ENCODE measurements at places on chromosomes 6 and 20.

DNA sequence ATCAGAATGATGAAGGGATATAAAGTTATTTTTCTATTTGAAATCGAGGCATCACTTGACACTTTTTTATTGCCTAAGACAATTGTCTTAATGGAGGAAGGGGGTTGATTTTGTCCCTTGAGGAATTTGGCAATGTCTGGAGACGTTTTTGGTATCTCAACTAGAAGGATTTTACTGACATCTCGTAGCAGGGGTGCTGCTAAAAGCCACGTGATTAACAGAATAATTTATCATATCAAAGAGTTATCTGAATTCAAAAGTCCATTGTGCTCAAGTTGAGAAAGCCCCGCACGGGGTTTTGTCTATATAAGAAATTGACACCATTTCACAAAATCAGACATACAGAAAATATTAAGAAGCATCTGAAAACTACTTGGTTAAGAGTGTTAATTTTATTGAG lies 1.5 kb upstream of the TAAR6 start:
- no peak for DNase-seq

GRCh38 chr20:25535762-25536161 lies 49.6 kb downstream of the NINL start:
- DNase-seq: no peak

- no peak for DNase-seq
Measured at GRCh38 chr6:43871933-43872332, 101.9 kb downstream of the VEGFA start.

DNA sequence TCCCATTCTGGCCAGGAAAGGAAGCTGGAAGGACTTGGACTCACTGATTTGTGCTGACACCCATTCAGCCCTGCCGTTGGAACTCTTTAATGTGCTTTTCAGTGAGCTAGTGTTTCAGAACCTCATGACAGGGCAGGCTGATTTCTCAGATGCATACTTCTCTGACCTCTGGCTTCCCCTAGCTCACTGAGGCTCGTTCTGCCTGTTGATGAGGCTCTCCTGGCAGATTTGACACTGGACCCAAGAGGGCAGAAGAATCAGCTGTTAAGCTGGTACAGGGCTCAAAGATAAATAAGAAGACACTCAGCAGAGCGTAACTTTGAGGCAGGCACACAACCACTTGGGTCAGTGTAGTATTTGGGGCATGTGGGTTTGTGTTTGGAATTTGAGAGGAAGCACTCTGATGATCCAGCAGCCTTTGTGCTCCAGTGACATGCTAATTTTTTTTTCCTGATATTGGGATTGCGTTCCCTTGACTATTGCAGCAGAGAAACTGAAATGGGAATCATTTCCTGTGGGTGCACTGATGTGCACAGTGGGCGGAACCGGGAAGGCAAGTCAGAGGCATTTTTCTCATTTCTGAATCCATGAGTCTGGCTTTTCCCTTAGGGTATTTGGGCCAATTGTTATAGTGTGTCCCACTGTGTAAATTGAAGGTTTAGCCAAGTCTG lies 80.2 kb downstream of the CARMIL1 start:
- no peak for DNase-seq

DNA sequence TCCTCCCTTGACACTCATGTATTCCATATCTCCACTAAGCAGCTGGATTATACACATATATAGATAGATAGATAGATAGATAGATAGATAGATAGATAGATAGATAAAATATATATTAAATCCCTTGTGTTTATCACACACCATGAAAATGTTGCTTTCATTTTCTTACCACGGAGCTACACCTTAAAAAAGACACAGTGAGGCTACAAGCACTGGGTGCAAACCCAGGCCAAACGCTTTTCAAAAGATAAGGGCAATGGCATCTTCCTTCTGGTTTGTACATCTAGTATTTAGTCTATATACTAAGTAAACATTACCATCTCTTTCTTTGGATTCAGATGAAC lies 377.1 kb downstream of the ESR1 start:
- no peak for DNase-seq

- DNase-seq: no peak
Measured at GRCh38 chr20:49561806-49562205, 6.1 kb downstream of the PTGIS start.

- DNase-seq: no peak
Measured at GRCh38 chr6:157766901-157767774, 55.9 kb upstream of the SNX9 start.

GRCh38 chr6:4828187-4828698 lies 52.0 kb downstream of the CDYL start:
- no peak for DNase-seq

DNA sequence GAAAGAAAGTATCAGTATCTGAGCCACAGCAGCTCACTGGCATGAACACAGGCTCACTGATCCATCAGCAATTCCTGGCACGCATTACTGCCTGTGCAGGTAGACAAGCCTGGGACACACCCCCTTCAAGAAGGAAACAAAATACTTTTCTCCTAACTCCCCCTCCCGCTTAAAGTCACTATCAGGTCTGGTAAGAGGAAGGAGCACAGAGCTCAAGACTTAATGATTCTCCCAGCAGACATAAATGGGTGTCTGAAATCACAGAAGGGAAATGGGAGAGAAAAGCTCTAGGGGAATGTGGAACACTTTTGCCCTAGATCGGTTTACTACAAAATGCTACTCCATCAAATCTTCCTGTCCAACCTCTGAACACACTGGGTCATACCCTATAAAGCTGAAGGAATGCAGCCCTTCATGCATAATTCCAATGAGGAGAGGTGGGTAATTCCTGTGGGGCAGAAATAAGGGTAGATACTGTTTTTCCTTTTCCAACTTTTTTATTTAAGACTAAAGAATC lies at the start of gene ADGRF1:
ADGRF1 (minus strand) TSS at position 58 of the 517 bp plus-strand sequence. CDS start 13,271 bp downstream, outside the sequence.
- no peak for DNase-seq
